Activated CD8-positive, alpha-beta memory T cell treated with anti-CD3 and anti-CD28 coated beads for 1 hour (primary cell): ENCODE measurements at places on chromosomes 11 and 22.
A peak's percentile ranks its signal among the peaks of the same experiment; 100 is the strongest.

DNA sequence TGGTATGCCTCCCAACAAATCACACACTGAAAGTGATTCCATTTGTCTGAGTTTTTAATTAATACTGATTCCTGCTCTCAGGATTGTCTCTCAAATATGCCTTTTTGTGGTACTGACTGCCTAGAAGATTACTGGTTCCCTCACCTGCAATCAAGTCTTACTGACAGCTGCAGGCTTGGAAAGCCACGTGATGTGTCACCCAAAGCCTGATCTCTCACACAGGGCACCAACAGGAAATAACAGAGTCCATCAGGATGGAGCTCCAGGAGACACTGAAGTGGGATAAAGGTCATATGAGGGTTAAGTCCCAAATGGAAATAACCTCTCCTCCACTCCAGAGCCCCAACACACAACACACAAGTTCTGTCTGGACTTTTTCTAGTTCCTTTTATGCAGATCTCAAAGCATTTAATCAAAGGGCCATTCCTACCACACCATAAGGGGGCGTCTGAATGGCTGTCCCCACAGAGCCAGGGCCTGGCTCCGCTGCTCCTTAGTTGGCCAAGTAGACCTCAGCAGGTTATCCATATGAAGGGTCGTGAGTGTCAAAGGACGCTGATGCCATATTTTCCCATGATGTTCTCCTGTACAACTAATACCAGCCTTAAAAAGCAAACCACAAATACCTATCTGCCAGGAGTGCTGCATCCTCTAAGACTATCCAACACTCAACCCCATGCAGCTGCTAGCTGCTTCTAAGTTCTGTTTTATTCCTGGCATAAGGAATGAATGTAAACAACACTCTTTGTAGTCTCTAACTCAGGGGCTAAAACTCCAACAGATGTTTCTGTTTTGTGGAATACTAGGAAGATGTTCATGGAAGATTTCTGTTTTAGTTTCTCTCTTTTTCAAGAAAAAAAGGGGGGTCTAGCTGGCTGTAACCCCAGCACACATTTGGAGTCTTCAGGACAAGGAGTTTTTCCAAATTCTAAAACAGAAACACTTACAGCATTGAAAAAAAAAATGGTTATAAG is 13.0 kb downstream of the SCUBE2 start:
- no peak for DNase-seq

- DNase-seq = no peak
Measured at GRCh38 chr11:6653656-6654055, 2.0 kb downstream of the DCHS1 start.

- DNase-seq = peak; percentile 27
Measured at GRCh38 chr11:2186669-2187279, 15.2 kb upstream of the TH start.

GRCh38 chr11:26762089-26762488 is 40.2 kb upstream of the SLC5A12 start:
- no peak for DNase-seq

DNA sequence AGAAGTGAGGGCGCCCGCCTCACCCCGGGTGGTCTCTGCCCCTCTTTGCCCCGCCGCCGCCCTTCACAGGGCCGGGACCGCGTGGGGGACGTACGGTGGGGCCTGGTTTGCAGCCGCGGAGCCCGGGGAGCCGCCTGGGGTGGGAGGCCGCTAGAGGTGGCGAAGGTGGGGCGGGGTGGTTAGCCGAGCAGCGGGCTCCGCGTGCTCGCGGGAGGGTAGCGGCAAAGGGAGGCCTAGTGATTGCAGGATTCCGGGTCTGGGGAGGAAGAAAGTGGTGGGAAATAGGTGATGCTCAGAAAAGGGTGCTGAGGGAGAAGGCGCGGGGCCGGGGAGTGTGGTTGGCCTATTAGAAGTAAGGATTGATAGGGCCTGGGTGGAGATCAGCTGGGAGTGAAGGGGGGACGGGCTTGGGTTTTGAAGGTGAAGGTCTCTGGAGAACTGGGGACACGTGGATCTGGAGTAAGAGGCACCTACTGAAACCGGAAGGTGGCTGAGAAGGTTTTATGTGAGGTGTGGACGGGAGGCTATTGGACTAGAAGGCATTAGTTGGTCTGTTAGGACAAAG is 571 bp downstream of the FAR1 start:
- DNase-seq = no peak

- DNase-seq = no peak
Measured at GRCh38 chr11:5151713-5152153, 2.8 kb downstream of the OR52A1 start.

- DNase-seq = no peak
Measured at GRCh38 chr11:33848717-33849390, 43.0 kb downstream of the LMO2 start.

- no peak for DNase-seq
Measured at GRCh38 chr11:45605051-45605450, 60.4 kb downstream of the CHST1 start.

- DNase-seq = no peak
Measured at GRCh38 chr22:50739279-50739691, 1.3 kb downstream of the ACR start.
